ENCODE measurements at places on chromosomes 16 and 17.

DNA sequence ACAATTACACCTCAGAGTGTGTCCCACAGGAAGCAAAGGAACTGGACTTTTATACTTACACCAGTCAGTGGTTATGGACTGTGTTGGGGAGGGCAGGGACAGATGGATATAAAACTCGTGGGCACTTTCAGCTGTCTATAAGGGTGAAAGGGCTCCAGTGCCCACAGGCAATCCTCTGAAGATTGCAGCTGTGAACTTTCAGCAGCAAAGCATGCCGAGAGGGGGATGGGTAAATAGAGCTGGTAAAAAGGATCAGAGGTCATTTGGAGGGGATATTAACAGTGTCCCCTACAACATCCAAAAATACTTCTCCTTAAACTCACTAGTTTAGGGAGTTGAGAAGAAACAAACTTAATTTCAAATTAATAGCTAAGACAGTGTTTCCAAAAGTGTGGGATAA lies 13.3 kb upstream of the RFWD3 start:
- DNase-seq: no peak

- DNase-seq: no peak
These were observed 3.9 kb upstream of the SRCAP start for GRCh38 chr16:30694926-30695693.

DNA sequence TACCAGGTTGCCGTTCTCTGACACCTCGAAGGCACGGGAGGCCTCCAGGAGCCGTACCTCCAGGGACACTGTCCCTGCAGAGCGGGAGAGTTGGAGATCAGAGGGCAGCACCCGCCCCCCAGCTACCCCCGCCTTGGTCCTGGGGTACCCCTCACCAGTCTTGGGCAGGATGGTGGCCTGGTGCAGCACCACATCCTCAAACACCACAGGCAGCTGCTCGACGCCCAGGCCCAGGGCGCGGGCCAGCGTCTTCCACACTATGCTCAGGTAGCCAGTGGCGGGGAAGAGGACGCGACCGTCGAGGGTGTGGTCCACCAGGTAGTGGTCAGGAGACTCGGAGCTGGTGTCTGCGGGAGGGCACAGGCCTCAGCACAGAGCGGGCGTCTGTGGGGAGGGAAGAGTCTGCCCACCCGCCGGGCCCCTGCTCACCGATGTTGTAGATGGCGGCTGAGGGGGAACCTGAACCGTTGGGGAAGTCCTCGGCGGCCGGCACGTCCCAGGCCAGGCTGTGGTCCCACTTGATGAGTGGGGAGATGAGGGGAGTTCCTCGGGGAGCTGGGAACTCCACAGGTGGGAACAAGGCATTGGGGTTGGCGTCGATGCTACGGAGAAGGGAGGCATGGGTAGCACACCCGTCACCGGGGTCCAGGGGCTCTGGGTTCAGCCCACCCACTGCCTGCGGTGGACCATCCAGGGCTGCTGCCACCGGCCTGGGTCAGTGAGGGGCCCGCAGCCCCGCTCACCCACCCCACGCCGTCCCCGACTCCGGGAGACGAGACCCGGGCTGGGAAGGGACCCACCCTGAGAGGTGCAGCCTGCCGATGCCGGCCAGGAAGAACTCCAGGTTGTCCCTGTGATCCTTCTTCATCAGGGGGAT lies 9.8 kb downstream of the FASN start:
- no peak for DNase-seq

- no peak for DNase-seq
These were observed 16.3 kb downstream of the SOX9 start for GRCh38 chr17:72137161-72137560.

DNA sequence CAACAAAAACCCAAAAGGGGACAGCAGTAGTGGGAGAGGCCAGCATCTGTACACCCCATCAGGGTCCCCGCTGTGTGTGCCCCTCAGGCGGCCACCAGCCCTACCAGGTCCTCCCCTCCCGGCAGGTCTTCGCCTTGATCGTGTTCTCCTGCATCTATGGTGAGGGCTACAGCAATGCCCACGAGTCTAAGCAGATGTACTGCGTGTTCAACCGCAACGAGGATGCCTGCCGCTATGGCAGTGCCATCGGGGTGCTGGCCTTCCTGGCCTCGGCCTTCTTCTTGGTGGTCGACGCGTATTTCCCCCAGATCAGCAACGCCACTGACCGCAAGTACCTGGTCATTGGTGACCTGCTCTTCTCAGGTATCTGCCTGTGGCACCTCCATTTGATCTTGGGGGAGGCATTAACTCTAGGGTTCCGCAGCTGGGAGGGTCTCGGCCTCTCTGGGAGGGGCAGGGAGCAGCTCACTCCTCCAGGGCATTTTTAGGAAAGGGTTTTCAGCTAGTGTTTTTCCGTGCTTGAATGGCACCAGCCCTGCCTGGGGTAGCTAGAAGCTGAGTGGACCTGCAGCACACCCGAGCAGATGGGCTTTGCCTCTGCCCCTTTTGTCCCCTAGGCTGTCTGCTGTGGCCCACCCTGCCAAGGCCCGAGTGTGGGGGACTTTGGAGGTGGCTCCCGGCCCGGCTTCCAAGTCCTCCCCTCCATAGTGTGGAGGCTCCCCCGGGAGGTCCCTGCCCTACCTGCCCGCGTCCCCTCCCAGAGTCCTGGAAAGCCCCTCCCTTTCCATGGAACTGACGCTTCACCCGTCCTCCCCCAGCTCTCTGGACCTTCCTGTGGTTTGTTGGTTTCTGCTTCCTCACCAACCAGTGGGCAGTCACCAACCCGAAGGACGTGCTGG lies 2.6 kb downstream of the SYNGR2 start:
- DNase-seq: no peak

DNA sequence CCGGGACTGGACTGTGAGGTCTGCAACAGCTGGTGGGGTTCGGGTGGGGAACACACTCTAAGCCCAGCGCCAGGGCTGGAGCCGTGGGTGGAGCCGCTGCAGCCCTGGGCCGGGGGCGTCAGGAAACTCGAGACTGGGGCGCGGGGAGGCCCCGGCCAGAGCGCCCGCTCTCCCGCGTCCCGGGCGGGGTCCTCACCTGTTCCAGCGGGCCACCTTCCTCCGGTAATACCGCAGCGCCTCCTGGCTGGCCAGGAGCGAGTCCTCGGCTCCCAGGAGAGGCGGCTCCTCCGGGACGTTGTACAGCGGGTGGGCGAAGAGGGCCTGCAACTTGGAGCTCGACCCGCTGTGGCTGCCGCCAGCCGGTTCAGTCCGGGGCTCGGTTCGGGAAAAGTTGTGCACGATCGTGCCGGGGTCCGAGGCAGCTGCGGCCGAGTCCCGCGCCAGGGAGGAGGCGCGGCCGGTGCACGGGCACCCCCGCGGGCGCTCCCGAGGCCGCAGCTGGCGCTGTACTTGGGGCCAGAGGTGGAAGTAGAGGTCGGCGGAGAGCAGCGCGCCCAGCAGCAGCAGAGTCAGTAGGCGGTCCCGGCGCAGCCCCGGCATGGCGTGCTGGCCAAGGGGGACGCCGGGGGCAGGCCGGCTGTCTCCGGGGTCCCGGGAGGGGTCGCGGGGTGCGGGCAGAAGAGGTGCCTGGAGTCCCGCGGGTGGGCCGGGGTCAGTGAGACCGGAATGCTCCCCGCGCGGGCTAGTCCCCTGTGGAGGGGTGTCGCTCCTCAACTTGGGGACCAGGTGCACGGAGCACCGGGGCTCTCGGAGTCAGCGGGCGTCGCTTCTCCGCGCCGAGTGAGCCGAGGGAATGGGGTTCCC lies 868 bp downstream of the FAM20A start:
- no peak for DNase-seq

DNA sequence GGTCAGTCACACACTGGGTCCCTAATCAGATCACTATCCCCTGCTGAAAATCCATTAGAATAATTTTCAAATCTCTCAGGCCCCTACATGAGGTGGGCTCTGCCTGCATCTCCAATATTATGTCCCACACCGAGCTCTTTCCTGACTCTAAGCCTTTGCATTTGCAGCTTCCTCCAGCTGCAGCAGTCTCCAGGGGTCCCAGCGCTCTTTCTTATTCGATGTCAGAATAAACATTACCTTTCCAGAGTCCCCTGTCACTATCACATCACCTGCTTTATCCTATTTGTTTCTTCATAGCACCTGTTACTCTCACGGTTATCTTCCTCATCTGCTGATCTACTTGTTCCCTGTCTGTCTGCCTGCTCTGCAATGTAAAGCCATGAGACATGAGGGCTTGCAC lies 57.3 kb upstream of the MON1B start:
- DNase-seq: no peak

DNA sequence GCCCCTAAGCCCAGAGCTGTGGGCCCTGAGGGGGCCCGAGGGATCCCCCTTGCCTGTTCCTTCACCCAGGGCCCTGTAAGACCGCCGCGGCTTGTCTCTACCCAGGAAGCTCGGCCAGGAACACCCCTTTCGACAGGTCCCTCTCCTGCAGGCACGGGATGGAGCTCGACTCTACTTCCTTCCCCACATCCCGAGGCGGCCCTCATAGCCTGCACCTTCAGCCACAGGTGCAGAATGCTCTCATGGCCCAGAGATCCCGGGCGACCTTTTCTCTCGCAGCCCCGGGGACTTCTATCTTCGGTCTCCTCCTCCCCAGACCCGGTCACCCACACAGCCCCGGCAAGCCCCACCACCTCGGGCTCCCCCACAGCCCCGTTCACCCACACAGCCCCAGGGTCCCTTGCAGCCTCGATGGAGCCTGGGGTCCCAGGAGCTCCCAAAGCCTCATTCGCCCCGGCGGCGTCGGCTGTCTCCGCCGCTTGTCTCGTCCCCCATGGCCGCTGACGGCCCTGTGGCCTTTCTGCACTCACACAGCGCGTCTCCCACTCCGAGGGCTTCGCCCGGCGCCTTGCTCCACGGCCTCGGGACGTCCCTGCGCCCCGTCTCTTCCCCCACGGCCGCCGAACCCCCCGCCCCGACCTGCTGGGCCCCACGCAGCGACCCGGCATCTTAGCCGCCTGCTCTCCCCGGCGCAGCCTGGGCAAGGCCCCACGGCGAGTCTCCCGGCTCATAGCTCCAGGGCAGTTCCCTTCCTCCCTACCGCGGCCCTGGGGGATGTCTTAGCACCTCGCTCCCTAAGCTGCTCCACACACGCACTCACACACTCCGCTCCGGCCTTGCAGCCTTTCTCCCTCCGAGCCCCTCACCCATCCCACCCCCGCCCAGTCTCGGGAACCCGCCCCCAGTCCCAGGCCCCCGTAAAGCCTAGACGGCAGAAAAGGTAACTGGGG lies 650 bp downstream of the KIAA0753 start:
- DNase-seq: no peak

- DNase-seq: no peak
These were observed 343.0 kb upstream of the DYNLRB2 start for GRCh38 chr16:80197741-80198201.

DNA sequence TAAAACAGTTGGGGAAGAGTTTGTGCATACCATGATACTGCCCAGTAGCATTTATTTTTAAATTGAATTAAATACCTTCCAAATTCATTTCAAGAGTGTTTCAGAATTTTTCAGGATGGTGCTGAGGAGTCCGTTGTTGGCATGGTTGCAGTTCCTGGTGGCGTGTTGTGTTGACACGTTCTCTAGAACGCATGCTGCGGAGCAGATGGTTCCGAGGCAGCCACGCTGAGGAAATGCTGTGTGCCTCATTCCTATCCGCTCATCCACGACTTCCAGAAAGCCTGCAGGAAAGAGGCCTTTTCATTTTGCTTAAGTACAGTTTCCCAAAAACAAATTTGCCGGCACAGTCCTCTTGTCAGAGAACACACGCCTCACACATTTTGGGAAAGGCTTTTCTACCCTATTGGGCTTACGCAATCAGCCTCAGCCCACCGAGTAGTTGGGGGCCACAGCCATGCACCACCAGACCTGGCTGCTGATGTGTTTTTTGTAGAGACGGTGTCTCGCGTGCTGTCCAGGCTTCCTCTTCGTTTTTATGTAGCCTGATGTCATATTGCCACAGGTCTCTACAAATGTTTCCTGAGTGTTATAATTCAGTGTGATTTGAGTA lies 32.1 kb upstream of the IL17C start:
- DNase-seq: no peak

- no peak for DNase-seq
These were observed 126.2 kb downstream of the PRKCB start for GRCh38 chr16:23962001-23962400.

DNA sequence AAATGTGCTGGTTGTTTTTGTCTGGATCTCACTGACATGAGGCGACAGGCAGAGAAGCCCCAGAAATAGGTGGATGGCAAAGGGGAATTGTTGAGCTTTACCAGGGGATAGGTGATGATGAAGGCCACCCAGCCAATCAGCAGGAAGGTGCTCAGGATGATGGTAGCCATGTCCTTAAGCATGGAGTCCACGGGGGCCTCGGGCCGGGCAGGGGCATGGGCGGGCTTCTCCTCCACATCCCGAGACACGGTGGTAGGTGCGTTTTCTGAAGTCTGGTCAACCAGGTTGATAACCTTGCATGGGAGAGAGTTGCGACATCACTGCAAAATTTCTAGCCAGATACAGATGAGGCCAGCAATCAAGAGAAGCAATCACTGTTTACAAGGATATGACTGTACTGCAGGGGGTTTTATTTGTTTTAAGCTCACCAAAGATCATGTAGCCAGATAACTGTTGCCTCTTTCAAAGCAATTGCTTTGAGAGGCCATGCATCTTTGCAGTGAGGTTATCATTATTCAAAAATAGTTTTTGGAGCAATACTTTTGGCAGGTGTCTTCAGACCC lies 37.3 kb upstream of the ICAM2 start:
- DNase-seq: no peak

DNA sequence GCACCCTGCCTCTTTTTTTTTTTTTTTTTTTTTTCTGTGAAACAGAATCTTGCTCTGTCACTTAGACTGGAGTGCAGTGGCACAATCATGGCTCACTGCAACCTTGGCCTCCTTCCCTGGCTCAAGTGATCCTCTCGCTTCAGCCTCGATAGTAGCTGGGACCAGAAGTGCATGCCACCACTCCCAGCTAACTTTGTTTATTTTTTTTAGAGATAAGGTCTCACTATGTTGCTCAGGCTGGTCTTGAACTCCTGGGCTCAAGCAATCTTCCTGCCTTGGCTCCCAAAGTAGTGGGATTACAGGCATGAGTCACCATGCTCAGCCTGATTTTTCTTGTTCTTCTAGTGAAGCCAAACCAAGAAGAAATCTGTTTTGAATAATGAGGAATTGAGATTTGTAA lies 25.0 kb downstream of the CDK12 start:
- no peak for DNase-seq

DNA sequence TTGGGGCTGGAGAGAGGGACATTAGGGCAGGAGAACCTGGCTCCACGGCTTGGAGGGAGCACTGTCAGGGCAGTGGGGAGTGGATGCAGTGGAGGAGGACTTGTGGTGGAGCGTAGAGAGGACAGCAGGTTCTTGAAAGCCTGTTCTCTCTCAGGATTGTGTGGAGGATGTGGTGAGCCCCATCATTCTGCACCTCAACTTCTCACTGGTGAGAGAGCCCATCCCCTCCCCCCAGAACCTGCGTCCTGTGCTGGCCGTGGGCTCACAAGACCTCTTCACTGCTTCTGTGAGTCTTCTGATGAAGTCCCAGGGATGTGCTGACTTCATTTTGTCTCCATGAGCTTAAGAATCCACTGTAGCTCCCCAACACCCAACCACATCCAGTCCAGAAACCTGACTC lies 13.5 kb downstream of the COX6A2 start:
- DNase-seq: no peak

GRCh38 chr17:51493206-51493605 lies 232.9 kb downstream of the UTP18 start:
- DNase-seq: no peak

All from activated CD4-positive, CD25-positive, alpha-beta regulatory T cell (primary cell).